ENCODE measurements at places on chromosomes 16 and 17.

- no peak for DNase-seq
These were observed 210.1 kb downstream of the SLC39A11 start for GRCh38 chr17:72882426-72882825.

DNA sequence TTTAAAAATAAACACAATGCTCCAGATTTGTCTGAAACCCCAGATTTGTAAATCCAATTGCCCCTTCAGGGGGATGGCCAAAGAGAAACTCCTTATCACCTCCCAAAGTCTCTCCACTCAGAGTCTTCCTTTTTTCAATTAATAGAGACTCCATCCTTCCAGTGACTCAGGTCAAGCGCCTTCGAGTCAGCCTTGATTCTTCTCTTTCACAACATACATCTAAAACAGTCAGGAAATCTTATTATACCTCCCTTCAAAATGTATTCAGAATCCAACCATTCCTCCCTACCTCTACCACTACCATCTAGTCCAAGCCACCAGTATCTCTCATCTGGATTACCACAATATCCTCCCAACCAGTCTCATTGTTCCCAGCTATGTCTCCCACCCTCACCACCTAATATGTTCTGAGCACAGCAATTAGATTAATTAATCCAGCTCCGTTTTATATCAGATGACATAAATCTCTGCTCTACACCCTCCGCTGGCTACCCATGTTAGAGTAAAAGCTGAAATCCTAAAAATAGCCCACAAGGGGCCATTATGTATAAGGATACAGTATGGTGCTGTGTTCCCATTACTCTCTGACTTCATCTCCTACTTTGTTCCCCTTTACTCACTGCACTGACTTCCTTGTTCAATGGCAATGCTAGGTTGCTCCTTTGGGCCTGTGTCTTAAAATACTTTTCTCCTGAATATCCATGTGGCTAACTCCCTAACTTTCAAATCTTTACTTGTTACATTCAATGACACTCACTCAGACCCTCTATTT, 11.8 kb downstream of the SIAH1 start:
- no peak for DNase-seq

DNA sequence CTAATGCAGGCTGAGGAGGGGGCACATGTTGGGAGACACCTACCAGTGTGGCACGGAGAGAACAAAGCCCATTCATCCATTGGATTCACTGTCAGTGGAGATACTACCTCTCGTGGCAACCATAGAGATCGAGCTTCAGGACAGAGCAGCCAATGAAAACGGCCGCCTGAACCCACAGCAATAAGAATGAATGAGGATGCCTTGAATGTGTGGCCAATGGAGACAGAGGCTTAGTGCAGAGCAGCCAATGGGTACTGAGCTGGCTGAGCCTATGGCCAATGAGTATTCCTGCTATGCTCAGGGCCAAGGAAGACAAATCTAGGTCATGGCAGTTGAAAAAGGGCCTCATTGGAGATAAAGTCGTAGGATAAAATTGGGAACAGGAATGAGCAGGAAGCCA, 10.9 kb downstream of the ARHGEF15 start:
- no peak for DNase-seq

GRCh38 chr17:15436473-15437302, 30.7 kb downstream of the CDRT4 start:
- no peak for DNase-seq

- no peak for DNase-seq
These were observed 50.9 kb downstream of the ENGASE start for GRCh38 chr17:79125503-79125902.

- DNase-seq = peak; percentile 11
These were observed 7.1 kb downstream of the HAS3 start for GRCh38 chr16:69112285-69113129.

GRCh38 chr17:20961586-20961985, 81.2 kb downstream of the USP22 start:
- no peak for DNase-seq

GRCh38 chr17:82831818-82832200, 8.0 kb downstream of the ZNF750 start:
- DNase-seq = no peak

- DNase-seq = no peak
These were observed 34.0 kb downstream of the PGS1 start for GRCh38 chr17:78412403-78412802.

- DNase-seq = no peak
These were observed 48.5 kb upstream of the HS3ST3A1 start for GRCh38 chr17:13650096-13650675.

- DNase-seq = no peak
These were observed 5.1 kb downstream of the RAMP2 start for GRCh38 chr17:42766124-42766523.

- no peak for DNase-seq
These were observed 141.8 kb downstream of the XYLT1 start for GRCh38 chr16:17328932-17329331.

- DNase-seq = no peak
These were observed 225.5 kb downstream of the STX8 start for GRCh38 chr17:9350080-9350479.

DNA sequence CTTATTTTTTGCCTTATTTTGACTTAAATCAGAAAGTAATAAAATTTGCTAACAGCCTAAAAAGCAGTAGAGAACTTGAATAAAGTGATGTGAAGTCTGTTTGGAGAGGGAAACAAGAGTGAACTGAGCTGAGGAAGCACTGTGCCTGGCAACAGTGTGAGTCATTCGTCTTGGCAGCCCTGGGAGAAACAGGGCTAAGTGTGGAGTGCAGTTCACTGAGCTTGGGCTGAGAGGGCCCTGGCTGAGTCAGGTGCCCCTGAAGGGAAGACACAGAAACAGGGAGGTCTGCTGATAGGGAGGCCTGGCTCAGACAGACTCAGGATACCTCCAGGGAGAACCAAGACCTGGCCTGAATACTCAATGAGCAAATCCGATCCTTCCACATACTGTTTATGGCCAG, 132.1 kb downstream of the HS3ST4 start:
- DNase-seq = no peak

DNA sequence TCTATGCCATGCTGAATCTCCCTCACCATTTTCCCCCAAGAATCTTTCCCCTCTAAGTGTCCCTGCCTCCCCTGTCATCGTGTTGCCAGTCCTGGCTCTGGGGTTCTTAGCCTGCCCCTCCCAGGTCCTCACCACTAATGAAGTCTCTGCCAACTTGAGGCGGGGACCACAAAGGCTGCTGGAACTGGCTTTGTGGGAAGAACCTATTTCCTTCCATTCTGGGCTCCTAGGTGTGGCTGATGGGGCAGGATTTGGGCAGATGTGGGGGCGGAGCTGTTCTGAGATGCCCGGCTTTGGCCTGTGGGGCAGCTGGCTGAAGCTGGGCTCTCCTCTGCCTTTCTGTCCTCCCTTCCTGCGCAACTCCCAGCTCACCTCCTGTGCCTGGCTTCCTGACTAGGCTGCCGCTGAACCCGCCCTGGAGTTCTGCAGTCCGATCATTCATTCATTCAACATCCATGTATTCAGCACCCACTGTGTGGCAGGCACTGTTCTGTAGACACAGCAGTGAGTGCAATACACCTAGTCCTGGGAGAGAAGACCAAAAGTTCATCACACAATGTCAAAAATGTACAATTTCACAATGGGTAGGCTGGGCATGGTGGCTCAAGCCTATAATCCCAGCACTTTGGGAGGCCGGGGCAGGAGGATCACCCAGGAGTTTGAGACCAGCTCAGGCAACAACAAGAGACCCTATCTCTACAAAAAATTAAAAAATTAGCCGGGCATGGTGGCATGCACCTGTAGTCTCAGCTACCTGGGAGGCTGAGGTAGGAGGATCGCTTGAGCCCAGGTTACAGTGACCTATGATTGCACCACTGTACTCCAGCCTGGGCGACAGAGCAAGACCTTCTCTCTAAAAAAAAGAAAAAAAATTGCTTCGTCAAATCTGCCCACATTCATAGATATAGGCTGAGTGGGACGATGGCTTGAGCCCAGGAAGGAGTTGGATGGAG, 1.9 kb upstream of the SNN start:
- no peak for DNase-seq

DNA sequence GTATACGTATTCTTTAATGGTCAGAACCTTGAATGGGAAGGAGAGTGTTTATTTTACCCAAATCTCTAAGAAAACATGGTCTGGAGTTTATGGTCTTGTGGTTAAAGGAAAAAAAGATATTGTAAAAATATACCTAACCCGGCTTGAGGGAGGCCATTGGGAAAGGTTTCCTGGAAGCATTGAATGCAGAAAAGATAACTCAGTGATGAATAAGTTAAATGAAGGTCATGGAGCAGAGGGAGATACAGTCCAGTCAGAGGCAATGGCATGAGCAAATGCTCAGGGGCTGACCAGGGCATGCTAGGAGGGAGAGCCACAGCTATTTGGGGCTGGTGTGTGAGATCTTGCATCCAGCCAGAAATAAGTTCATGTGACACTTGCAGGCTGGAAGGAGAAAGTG, 430.4 kb upstream of the CDH5 start:
- DNase-seq = no peak

GRCh38 chr16:85515830-85516397, 97.2 kb upstream of the GSE1 start:
- no peak for DNase-seq

GRCh38 chr16:14572535-14572934, 57.5 kb downstream of the PARN start:
- DNase-seq = no peak

DNA sequence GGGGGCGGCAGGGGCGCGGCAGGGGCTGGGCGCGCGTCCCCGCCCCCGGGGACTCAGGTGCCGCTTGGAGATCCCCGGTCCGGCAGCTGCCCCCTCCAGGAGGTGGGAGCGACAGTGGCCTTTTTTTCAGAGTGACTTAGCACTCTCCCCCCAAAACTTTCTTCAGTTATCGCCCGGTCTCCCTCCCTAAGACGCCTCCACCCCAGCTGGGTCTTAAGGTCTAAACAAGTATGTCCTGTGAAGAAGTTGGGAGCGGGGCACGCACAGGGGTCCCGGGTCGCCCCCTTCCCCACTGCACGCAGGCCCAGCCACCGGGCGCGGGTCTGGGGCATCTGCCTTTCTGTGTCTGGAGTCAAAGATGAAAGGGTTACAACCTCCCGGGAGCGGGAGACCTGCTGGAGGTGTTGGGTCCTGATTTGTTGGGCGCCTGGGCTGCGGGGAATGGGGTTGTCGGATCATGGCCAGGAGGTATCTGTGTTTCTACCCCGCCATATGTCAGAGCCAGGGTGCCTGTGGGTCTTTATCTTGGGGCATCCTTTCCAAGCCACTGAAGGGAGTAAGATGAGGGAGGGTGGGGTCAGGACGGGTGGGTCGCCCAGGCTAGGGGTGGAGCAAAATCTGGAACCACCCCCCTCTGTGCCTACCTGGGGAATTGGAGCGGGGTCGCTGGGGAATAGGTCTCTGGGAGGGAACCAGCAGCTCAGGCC, 757 bp downstream of the FMNL1 start:
- DNase-seq = no peak

DNA sequence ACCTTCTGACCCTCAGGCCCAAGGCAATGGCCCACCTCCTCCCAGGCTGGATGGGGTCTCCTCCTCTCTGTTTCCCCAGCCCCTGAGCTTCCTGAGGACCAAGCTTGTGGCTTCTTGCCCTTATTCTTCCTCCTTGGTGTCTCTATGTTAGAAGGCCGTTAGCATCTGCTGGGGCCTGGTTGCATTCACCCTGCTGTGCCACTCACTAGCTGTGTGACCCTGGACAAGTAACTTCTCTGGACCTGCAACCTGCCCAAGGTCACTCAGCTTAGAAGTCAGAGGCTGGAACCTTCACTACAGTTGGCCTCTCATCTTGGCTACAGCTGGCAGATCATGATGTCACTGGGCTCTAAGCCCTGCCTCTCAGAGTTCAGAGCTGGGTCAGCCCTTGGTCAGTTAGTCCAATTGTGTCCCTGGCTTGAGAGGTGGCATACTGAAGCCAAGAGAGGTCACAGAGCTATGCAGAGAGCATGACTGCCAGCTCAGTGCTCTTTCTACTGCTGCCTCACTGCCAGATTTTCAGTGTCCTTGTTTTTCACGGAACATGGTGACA, 3.0 kb downstream of the MT2A start:
- DNase-seq = no peak

DNA sequence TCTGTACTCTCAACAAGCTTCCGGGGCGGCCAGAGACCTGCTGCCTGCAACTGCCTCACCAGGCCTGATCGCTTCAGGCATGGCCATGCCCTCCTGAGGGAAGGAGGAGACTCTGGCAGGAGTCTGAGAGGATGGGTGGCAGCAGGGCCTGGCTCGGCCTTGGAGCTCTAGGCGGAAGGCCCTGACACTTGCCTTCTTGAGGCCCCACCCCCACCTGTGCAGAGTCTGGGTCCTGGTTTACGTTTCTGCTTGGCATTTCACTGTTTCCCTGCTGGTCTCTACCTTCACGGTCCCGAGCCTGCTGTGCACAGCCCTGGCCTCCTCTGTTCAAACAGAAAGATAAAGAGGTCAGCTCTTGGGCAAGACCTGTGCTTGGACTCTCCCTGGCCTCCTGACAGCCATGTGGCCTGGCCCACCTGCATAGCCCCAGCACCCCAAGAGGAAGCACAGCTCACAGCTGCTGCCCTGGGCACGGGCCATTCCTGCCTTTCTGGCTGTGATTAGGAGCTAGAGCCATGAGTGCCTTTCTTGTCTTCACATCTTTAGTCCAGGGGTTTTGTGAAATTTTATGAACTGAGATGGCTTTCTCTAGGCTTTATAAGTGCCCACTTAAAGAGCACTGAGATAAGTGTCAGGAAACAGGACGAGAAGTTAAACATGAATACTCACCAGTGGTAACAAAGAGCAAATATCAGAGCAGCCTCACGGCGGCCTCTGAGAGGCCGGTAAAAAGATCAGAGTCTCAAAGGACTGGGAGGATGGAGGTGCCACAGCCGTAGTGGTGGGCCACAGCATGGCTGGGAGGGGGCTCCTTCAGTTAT, 25.6 kb upstream of the MTSS2 start:
- DNase-seq = no peak
